ENCODE measurements at places on chromosomes 3 and 15.
A peak's percentile ranks its signal among the peaks of the same experiment; 100 is the strongest.

GRCh38 chr3:170599091-170599490 is 13.2 kb upstream of the SLC7A14 start:
- DNase-seq = no peak

DNA sequence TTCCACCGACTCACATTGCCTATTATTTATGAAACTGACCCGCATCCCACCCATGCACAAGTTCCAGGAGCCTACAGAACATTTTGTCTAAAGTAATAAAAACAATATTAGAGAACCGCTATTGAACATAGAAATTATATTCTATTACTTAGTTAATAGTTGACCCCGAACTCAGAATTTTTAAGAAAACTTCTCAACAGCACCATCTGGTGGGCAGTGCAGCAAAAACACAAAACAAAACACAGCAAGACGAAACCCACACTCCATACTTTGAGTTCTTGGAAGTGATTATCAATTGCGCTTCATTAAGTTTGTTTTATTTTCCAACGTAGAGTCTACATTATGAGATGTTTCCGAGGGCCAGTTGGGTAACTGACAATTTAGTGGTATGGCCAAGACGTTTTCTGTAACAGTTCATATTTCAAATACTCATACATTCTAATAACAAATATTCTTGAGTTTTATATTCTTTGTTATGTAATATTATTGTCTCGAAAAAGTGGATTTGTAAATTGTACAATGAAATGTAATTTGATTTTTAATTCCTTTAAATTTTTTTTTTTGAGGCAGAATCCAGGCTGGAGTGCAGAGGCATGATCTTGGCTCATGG is 24.0 kb upstream of the C3orf70 start:
- DNase-seq = peak; percentile 58

GRCh38 chr3:88921986-88922385 is 185.4 kb upstream of the EPHA3 start:
- DNase-seq = no peak

- DNase-seq = no peak
Measured at GRCh38 chr15:75112848-75113492, 88.7 kb upstream of the C15orf39 start.

- no peak for DNase-seq
Measured at GRCh38 chr15:85800478-85801123, 5.9 kb upstream of the KLHL25 start.

DNA sequence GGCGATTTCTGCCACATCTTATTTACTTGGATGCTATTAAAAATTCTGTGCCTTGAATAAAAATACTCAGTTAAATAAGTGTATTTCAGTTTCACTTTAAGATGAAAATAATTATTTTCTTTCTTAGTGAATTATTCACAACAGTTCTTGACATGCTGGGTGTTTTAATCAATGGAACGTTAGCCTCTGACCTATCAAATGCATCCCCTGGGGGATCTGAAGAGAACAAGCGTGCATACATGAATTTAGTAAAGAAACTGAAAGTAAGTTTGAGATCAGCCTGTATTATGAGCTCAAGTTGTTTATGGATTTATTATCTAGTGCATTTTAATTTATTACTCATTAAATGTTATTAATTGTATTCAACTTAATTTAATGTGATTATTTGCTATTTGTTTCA is 597 bp downstream of the P2RY12 start:
- DNase-seq = no peak

GRCh38 chr3:104510131-104510849 is 856.4 kb upstream of the ALCAM start:
- no peak for DNase-seq

DNA sequence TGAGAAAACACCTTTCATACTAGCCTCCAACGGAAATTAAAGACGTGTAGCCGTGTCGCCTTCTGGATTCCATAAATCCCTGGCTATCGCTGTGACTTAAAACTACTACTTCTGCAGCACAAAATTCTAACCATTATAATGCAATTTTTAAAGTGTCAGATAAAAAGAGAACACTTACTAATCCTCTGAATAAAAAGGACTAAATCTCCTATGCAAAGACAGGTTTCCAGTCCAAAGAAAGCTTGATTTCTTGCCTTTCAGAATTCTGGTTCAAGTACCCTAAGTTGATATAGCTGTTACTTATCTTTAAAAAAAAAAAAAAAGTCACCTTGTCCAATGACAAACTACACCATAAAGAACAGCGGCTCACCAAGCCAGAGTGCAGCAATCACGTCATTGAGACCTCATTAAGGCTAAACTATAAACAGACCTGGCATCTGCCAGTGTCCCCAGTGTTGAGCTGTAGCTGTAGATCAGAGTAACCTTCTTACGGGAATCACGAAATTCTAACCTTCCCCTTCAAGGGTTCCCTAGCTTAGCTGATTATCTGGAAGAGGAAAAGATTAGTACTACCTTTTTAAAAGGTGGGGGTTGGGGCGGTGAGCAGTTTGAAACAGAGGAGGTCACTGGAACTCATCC is 2.2 kb downstream of the ABCC5 start:
- DNase-seq = no peak

GRCh38 chr15:41965441-41966413 is 6.6 kb downstream of the EHD4 start:
- DNase-seq = no peak

GRCh38 chr3:70861234-70861633 is 548.8 kb upstream of the MDFIC2 start:
- DNase-seq = no peak

DNA sequence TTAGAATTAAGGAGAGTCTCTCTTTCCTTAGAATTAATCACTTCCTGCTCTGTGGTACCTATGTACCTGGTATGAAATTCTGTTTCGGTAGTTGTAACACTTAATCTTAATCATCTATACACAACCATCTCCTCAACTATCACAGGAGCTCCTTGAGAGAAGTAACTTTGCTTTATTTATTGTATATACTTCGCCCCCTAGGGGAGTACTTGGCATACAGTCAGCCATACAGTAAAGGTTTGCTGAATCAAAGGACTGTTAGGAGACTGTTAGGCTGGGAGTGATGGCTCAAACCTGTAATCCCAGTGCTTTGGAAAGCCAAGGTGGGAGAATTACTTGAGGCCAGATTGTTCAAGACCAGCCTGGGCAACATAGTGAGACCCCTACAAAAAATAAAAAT is 44.7 kb downstream of the RORA start:
- no peak for DNase-seq

DNA sequence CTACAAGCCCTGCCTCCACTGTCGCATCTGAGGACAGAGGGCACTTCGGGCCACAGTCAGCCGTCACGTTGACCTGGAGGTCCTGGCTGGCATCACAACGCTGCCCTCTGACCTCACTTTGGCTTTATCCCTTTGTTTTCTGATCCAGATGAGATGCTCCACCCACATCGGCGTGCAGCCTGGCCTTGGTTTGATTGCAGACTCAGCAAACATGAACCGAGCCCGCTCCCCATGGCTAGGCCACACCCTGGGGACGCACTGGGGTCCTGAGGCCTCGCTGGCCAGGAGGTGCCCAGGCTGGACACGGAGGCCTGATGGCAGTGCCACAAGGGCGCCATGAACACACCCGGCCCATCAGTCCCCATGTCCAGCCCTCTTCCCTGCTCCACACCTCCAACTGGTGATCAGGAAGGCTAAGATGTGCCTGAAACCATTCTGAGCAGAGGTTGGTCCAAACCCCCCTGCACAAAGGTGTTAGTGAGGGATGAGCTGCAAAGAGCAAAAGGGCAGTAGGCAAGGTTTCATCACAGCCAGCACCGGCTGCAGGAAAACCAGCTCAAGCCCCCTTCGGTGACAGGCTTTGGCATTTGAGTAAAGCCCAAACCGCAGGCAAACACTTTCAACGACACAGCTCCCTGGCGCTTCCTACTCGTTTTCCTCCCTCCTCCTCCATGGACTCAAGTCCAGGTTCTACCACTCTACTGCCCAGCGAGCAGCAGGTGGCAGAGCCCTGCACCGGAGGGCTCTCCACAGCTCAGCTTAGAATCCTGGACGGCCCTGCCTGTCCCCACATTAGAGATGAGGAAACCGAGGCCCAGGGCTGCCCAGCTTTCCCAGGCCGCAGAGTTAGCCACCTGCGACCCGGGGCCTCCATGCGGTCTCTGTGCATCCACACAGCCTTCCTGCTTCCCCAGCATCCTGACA is 165.8 kb downstream of the NUP210 start:
- no peak for DNase-seq

DNA sequence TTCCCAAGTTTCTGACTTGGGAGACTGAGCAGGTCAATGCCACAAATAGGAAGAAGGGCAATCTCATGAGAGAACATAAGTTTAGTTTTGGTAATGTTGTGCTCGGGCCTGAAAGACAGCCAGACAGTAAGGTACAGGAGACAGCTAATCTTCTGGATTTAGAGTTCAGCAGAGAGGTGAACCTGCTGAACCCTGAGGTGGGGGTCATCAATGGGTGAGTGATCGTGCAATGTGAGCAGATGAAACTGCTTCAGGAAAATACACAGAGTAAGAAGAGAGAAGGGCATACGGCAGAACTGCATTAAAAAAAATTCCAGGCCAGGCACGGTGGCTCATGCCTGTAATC is 23.3 kb downstream of the RUBCN start:
- DNase-seq = no peak

- no peak for DNase-seq
Measured at GRCh38 chr3:125434582-125435011, 59.5 kb upstream of the ZNF148 start.
